ENCODE measurements at places on chromosomes 5 and 9.

DNA sequence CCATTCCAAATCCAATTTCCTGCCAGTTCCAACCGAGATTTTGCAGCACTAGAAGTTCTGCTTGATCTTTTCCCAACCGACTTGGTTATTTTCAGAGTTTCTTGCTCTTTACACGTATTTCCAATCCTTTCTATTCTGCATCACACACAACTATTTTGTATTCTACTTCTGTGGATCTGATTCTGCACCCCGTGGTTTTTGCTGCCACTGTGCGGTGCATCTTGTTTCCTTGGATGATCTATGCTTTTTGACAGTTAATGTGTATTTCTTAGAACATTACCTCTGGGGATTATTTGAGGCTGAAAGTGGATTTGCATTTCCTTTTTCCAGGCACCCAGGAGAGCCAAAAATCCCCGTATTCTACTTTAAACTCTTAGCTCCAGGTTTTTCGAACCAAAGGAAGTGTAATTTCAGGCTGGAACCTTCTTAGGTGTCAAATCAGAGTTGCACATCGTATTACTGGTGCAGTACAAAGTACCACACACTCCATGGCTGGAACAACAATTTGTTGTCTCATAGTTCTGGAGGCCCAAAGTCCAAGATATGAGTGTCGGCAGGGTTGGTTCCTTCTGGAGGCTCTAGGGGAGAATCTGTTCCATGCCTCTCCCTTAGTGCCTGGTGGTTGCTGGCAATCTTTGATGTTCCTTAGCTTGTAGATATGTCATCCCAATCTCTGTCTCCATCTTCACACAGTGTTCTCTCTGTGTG, 14.7 kb upstream of the SARDH start:
- DNase-seq: no peak

GRCh38 chr5:80964919-80965318, 4.8 kb downstream of the RASGRF2 start:
- no peak for DNase-seq

GRCh38 chr5:14996997-14997396, 125.4 kb upstream of the ANKH start:
- DNase-seq: no peak

DNA sequence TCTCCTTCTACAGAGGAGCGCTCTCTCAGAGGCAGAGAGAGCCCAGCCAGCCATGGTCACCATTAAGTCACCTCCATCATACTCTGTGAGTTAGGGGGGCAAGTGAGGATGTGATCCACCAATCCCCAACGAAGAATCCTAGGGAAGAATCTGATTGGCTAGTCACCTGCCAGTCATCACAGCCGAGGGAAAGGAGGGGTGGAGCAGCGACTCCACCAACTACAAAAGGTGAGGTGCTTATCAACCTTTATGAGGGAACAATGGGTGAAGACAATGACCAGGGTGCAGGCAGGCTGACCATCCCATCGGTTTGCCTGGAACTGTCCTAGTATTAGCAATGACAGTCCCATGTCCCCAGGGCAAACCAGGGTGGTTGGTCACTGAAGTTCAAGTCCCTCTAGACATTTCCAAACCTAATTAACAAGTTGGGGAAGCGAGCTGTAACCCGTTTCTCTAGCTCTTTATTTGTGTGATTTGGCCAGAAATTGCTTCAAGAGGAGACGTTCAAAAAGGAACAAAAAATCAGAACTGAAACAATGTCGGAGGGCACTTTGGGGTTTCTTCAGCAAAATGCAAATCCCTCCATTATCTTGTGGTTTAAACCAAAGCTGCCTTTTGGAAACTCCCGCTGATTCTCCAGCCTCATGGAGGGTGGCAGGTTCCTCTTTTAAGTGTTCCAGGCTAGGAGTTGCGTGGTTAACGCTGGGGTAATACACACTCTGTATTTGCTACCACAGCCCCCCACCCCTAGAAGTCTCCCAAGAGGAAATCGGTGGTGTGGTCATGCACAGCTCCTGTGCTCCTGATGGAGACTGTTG, 18.8 kb upstream of the FCN1 start:
- no peak for DNase-seq

- DNase-seq: no peak
These were observed 55.7 kb upstream of the EQTN start for GRCh38 chr9:27352457-27353165.

GRCh38 chr9:18720691-18721090, 246.7 kb downstream of the ADAMTSL1 start:
- DNase-seq: no peak

GRCh38 chr5:179123491-179124272, 63.5 kb downstream of the ZNF354C start:
- DNase-seq: no peak

GRCh38 chr9:94802793-94803192, 76.3 kb downstream of the AOPEP start:
- no peak for DNase-seq

- DNase-seq: no peak
These were observed 893.2 kb downstream of the DTWD2 start for GRCh38 chr5:118095115-118095514.

GRCh38 chr9:132077881-132078698, 1.6 kb downstream of the MED27 start:
- DNase-seq: no peak

DNA sequence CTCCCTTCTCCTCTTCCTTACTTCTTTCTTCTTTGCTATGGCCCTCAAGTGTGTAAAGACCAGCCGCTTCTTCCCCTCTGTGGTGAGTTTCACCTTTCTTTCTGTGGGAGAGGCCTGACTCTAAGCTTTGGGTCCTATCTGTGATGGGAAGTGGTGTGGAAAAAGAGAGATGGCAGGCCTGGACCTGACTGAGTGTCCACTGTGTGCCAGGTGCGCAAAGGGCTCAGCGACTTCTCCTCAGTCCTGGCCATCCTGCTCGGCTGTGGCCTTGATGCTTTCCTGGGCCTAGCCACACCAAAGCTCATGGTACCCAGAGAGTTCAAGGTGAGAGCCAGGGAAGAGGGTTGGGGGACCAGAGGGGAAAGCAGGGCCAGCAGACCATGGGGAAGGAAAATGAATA, 5.9 kb downstream of the SLC4A9 start:
- no peak for DNase-seq

DNA sequence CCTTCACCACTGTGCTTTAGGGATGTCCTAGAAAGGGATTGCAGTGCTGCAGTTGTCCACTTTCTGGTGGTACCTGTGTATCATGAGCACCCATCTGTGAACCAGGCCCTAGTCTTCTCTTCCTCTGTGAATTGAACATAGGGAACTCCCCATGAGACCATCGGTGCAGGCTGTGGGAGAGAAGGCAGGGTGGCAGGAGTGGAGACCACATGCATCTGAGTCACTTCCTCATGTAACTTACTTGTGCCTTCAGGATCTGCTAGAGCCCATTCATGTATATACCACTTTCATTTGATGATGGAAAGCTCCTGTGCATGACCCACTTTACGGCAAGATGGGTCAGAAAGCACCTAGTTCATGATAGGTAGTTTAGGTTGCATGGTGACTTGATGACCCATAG, 478.1 kb upstream of the CDH9 start:
- DNase-seq: no peak

DNA sequence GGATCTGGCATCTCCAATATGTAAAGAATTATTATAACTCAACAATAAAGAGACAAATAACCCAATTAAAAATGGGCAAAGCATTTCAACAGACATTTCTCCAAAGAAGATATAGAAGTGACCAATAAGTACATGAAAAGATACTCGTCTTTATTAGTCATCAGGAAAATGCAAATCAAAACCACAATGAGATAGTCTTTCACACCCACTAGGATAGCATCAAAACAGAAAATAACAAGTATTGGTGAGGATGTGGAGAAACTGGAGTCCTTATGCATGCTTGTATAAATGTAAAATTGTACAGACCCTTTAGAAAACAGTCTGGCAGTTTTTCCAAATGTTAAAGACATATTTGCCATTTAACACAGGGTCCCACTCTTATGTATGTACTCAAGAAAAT, 39.1 kb upstream of the ITGA1 start:
- DNase-seq: no peak

DNA sequence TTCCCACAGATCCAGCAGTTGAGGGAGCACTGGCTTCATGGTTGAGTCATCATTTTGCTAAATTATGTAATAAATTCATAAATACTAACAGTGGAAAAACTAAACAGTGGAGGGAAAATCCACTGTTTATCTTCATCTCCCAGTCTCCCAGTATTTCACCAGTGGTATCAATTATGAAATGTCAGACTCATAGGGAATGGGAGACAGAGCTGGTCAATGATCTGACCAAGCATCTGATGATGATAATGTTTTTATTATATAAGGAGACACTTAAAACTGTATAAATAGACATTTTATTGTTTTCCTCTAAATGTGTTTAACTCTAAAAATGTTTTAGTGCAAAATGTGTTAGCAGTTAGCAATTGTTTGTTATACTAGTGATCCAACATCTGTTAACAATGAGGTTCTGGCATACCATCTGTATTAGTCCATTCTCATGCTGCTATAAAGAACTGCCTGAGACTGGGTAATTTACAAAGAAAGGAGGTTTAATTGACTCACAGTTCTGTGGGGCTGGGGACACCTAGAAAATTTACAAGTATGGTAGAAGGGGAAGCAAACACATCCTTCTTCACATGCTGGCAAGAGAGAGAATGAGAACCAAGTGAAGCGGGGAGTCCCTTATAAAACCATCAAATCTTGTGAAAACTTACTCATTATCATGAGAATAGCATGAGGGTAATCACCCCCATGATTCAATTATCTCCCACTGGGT, 11.8 kb upstream of the REEP5 start:
- DNase-seq: no peak

- DNase-seq: peak; percentile 27
These were observed 29.9 kb upstream of the OBP2B start for GRCh38 chr9:133238851-133239532.

GRCh38 chr5:74382987-74383593, 257.4 kb downstream of the ENC1 start:
- DNase-seq: no peak

- peak; percentile 95 for DNase-seq
These were observed at the start of gene DAB2 for GRCh38 chr5:39424736-39425637. TSS of gene DAB2 (minus strand) at chr5:39424980. CDS start at chr5:39394320, 30,660 bp downstream.

DNA sequence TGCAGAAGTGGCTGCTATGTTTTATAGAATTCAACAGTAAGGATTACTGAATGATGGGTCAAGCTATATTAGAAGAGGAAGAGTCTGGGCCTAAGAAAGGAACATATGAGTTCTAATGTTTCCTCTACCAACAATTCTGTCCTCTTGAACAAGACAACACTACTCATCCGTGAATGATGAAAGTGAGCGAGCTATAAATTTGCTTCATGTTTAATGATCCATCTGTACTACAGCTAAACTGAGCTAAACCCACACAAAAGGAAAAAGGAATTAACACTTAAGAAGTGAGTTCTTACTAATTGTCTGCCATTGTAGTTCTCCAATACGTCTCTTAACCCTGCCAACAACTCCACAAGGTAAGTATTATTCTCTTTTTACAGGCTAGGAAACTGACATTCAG, 204.4 kb downstream of the GLIS3 start:
- DNase-seq: no peak

Measured in pulmonary artery endothelial cell (primary cell).